Activated T-cell treated with anti-CD3 and anti-CD28 coated beads for 48 hours (primary cell): ENCODE measurements at places on chromosomes 3 and 15.

DNA sequence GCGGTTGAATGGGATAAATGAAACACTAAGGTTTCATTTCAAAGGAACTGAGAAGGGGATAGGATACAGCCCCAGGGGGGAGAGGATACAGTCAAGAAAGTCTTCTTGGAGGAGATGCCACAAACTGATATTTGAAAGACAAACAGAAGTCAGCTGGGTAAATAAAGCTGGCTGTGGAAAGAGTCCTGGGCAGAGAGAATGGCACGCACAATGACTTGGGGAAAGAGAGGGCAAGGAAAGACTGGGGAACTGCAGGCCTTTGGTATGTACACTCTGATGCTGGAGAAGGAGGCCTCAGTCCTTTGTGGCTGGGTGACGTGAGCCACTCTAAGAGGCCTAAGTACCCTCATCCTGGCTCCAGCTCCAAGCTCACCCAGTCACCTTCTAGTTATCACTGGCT, 45.2 kb upstream of the LMCD1 start:
- DNase-seq = no peak

DNA sequence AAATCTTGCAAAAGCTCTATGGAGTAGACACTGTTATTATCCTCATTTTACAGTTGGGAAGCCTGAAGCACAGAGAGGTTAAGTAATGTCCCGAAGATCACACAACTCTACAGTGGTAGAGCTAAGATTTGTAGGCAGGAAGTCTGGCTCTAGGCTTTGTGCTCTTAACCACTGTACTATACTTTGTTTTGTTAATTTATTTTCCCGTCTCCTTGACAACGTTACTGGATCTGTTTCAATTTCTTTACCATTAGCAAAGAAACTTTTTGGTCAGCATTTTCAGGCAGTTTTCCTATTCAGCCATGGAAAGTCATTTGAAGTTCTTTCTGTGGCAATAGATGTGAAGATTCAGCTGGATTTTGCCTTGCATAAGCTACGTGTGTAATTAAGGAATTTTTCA, 51.7 kb downstream of the OTOL1 start:
- DNase-seq = no peak

DNA sequence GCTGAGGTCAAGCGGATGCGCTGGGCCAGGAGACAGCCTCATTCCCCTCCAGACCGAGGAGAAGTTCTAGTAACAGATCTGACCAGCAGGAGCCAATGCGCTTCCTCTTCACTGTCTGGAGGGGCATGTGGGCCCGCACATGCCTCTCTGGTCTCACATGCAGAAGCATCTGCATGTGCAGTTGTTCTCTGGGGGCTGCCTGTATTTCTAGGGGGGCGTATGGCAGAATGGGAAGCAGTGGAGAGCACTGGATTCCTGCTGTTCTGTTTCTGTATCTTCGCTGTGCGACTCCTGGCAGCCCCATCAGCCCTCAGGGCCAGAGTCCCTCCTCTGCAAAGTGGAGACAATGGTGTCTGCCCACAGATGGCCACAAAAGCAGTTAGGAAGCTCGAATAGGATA, 170.4 kb upstream of the IQSEC1 start:
- DNase-seq = no peak

DNA sequence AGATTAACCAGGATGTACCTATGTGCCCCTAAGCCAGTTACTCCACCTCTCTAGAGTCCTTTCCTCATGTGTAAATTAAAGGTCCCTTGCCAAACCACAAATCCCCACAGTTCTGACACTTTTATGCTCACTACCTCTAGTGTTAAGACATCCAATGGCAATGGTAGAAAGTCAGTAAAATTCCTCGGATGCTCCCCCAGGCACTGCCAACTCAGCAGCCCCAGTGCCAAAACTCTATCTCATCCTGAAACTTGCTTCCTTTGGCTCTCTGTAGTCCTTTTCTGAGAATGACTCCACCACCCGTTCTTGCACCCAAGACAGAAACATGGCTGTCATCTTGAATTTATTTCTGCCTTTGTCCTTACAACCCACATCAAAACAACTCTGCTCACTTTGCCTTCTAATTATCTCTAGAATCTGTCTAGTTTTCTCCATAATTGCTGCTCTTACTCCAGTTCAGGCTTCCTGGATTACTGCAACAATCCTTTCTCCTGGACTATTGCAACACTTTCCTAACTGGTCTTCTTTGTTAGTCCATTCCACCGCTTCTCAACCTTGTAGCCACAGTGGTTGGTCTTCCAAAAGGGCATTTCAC, 41.6 kb downstream of the MB21D2 start:
- no peak for DNase-seq

- DNase-seq = no peak
These were observed 94.3 kb downstream of the OXNAD1 start for GRCh38 chr3:16359331-16359730.

GRCh38 chr3:117059067-117059955, 349.7 kb downstream of the TUSC7 start:
- DNase-seq = no peak

- DNase-seq = no peak
These were observed 2.8 kb downstream of the NUP210 start for GRCh38 chr3:13417166-13417947.

DNA sequence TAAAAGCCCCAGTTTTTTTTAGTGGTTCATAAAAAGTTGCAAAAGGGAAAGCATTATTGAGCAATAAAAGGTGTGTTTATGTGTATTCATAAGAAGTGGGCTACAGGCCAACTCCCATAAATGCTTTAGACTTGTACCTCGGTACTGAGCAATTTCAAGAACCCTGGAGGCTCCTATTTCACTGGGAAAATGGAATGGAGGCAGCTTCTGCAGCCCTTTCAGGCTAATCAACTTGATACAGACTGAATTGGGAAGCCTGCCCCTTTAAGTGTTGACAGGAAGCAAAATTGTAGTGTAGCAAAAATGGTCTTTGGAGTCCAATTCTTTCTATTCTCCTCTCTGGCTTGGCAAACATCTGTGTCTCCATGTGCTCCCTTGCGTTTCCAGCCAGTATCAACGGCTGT, 118.8 kb downstream of the ECT2 start:
- no peak for DNase-seq

DNA sequence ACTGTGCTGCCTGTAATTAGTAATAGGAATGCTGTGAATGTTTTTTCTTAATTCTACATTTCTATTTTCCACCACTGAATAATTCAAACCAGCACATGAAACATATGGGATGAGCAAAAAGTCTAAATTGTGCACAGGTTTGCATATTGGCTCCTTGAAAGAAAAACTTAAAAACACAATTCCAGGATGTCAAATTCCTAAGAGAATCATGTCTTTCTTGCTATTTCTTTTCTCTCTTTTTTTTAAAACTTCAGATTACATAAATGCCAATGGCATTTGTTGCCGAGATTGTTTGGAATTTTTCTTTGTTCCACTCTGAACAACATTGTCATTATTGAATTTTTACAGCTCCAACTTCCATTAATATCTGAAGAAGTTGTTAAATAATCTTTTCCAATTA, 60.8 kb downstream of the VGLL3 start:
- no peak for DNase-seq

- no peak for DNase-seq
These were observed 81.5 kb upstream of the KCNMB2 start for GRCh38 chr3:178454726-178455125.

- DNase-seq = no peak
These were observed 2.1 kb downstream of the TRIM69 start for GRCh38 chr15:44738340-44738984.

DNA sequence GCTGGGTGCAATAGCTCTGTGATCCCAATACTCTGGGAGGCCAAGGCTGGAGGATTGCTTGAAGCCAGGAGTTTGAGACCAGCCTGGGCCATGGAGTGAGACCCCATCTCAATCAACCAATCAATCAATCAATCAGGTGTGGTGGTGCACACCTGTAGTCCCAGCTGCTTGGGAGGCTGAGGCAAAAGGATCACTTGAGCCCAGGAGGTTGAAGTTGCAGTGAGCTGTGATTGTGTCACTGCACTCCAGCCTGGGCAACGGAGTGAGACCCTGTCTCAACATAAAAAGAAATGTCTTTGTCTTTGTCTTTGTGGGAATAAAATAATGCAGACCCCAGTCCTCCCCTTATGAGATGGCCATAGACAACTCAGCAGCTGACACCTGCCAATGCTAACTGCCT, 34.9 kb upstream of the TLE3 start:
- DNase-seq = no peak

- no peak for DNase-seq
These were observed 121.3 kb downstream of the THRB start for GRCh38 chr3:24373198-24373959.

DNA sequence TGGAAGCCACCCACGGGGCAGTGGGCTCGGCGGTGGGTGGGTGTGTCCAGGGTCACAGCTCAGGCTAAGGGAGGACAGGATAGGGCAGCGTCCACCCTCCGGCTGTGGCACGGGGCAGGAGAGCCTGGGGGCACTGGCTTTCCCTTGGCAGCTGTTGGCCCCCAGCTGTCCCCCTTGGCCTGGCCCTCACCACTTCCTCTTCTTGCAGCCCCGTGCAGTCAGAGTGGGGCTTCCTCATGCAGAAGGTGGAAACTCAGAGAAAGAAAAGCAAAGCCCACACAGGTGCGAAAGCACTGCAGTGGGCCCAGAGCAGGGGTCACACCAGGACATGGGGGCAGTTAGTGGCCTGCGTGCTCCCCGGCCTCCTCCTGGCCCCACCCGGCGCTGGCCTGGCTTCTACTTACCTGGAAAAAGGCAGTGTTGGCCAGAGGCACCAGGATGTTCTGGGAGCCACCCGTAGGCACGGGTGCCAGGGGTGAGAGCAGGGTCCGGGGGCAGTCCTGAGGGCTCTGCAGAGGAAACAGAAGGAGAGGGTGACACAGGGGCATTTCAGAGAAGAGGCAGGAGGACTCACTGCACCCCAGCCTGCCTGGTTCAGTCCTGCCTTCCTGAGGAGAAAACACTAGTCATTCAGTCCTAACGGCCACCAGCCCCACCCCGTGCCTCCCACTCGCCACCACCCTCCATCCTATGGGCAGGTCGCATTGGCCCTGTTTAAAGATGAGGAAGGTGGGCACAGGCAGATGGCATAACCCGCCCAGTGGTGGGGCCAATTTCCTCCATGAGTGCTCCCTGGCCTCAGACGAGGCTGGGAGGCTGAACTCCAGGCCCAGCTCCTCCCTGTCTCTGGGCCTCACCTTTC, 28.3 kb downstream of the PLXND1 start:
- DNase-seq = no peak

- DNase-seq = no peak
These were observed 7.7 kb downstream of the CCR9 start for GRCh38 chr3:45894015-45894414.

DNA sequence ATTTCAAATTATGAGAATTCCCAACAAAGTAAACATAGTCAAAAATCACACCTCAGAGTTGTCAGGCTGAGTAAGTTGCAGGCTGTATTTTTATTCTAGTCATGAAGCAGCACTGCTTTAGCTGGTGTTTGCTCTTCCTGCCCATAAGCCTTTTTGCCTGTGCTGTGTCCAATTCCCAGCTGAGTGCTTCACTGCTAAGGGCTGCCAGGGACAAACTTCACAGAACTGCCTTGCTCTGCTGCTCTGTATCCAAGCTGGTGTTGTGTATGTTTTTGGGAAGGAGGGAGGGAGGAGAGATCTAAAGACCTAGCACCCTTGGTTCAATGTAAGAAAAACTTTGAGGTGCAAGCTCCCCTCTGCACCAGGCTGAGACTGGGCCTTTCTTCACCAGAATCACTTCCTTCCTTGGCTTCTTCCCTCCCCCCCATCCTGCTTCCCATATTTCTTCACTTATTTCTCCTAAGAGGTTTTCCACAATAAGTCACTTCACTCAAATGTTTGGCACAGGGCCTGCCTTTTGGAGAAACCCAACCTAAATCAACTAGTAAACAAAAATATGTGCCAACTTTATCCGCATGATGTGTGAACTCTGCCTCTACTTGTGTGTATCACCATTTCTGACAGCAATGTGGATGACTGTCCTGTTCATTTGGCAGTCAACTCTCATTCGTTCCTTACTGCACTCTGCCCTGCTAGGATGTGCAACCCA, 156.1 kb downstream of the TBL1XR1 start:
- no peak for DNase-seq

DNA sequence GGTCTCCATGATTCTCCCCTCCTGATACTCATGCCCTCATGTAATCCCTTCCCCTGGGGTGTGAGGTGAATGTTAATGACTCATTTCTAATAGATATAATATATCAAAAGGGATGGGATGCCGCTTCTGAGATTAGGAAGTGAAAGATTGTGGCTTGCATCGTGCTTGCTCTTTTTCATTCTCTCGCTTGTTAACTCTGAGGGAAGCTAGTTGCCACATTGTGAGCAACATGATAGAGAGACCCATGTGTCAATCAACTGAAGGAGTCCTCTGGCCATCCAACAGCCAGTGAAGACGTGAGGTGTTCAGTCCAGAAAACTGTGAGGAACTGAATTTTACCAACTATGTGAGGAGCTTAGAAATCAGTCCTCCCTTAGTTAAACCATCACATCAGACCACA, 28.9 kb upstream of the DRD3 start:
- no peak for DNase-seq

DNA sequence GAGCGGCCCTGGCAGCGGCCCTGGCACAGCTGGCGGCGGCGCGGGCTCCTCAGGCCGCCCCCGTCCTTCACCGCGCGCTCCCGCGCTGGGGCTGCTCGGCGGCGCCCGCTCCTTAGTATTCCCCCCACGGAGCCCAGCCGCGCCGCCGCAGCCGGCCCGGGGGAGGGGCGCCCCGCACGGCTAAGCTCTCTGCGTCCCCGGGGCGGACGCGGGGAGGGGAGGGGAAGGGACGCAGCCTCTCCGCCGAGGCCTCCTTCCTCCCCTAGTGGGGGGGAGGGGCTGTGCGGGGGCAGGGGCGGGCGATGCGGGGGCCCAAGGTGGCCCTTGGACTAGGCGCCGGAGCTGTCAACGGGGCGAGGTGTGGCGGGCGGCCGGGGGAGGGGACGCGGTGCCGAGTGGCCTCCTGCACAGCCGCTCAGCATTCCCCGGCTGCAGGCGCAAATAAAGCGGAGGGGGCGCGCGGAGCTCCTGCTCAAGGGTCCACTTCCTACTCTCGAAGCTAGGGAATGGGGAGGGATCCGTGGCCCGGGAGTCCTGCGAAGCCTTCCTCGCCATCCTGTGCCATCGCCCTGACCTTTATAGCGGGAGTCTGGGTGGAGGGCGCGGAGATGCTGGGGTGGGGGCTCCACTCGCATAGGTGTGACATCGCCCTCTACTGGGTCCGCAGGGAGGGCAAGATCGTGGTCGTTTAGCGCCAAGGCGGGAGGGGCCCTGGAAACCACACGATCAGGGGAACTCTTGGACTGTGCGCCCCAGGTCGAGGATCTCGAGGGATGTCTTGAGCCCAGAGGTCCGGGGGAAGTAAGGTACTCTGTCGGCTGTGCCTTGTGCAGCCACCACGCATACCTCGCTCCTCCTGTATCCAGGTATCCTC, 22.2 kb downstream of the EPHB3 start:
- no peak for DNase-seq

GRCh38 chr3:184231671-184232070, 2.3 kb downstream of the VWA5B2 start:
- no peak for DNase-seq
